ENCODE measurements at places on chromosomes 3 and 15.

DNA sequence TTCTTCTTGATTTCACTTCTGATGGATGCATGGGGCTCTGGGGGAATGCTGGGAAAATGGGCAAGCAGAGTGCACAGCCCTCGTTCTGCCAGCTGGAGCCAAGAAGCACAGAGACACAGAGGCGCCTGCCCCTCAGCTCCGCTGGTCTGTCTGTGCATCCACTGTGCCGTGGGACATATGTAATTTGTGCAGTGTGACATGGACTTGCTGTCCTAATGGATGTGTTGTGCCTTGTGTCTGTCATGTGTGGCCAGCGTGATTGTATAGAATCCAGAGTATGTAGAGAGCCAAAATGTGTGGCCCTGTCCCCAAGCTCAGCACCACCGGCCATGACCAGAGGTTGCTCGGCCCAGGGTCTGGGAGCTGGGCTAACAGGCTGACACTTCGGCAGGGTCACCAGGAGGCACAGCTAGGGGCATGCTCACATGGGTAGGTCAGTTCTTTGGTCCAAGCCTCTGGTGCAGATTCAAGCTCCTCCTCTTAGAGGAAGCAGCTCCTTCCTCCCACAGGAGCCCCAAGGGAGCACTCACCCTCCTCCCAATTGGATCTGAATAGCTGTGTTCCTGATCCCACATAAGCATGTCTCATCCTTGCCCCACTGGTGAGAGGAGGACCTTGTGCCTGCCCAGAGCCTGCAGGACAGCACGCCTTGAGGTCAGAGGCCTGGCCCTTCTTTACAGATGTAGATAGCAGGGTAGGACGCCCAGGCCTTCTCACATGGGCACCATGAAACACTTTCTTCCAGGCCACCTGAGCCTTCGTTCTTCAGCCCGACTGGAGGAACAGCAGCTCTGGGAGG, 100.8 kb upstream of the ABHD17C start:
- no peak for DNase-seq

DNA sequence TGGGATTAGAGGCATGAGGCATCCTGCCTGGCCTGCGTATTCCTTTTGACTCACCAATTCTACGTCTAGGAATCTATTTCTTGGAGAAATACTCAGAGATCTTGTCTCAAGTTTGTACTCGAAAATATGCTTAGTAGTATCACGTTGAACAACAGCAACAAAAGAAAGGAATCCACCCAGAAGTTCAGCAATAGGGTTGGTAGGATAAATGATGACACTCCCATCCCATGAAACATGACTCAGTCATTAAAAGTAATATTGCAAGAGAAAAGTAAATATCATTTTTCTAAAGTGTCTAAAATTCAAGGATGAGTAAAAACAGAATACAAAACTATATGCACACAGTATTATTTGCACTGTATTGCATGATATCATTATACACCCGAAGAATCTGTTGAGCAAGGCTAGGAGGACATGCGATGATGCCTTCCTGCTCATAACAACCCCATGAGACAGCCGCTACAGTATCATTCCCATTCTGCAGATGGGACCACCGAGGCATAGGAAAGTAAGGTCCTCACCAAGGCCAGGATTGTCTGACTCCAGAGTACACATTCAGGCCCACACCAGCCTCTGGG, 61.5 kb downstream of the SLC6A1 start:
- DNase-seq, result no peak

DNA sequence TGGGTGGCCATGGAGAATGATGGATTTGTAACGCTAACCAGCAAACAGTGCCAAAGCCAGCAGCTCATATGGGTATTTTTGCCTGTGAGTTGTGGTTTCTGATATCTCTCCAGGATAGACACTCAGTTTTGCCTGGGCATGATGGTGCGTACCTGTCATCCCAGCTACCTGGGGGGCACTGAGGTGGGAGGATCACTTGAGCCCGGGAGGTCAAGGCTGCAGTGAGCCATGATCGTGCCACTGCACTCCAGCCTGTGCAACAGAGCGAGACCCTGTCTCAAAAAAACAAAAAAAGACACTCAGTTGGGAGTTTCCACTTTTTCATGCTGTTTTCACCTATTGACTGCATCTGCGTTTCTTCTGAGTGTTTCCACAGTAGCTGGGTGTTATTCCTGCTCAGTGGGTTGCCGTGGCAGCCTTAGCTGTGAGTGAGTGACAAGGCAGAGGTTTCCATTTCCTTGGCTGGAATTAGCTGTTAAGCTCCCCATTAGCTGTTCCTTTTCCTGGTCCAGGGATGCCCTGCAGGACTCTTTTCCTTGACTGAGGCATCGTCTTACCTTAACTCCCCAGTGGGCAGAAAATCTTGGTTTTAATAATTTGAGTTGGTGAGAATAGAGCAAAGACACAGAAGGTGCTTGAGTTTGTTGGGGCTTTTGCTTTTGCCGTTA, 14.2 kb upstream of the RPP14 start:
- no peak for DNase-seq

DNA sequence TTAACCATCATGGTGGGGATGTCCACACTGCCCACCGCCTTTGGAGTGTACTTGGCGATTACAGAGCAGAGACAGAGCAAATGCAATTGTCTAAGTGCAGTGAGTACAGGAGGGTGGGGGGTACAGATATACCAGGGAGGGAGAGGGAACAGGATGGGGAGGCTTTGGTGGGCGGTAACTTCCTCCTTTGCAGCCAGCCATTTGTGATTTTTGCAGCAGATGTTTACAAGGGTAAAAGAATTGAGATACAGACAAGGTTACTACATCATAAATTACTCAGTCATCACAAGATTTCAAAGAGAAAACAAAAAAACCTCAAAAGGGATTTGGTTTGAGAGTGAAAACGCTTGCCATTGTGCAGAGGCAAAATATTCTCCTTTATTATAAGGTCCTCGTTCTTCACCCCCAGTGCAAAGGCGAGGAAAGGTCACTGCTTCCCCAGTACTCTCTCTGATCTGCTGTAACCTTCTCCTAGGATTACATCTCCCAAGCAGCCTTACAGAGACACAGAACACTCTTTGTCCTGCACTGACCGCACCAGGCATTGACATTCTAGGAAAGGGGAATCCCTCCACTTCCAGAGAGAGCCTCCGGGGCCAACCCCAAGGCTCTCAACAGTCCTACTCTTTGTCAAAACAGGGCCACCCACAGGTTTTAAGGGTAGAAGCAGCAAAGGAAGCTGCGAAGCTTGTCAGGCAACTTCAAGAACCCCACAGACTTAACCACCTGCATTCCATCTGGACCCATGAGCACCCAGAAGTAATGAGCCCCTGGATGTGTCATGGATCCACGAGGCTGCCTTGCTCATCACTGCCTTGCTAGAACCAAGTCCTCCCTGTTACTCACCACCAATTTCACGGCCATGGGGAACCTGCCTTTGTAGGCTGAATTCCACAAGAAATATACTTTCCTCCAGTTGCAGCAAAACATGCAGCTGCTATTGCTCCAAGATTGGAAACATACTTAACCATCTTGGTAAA, 117.3 kb downstream of the ADAMTS17 start:
- no peak for DNase-seq

DNA sequence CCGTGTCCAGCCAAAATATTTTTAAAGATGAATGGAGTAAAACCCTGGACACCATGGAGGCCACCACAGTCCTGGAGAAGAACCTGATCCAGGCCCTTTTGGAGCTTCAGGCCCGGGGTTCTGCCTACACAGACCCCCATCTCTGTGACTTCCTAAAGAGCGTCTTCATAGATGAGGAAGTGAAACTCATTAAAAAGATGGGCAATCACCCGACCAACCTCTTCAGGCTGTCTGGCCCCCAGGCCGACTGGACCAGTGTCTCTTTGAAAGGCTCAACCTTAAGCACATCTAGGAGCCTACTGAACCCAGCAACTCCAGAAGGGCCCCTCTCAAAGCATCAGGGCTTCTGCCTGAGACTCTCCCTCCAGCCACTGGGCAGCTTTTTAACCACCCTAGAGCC, 107.9 kb upstream of the FAM174B start:
- no peak for DNase-seq

DNA sequence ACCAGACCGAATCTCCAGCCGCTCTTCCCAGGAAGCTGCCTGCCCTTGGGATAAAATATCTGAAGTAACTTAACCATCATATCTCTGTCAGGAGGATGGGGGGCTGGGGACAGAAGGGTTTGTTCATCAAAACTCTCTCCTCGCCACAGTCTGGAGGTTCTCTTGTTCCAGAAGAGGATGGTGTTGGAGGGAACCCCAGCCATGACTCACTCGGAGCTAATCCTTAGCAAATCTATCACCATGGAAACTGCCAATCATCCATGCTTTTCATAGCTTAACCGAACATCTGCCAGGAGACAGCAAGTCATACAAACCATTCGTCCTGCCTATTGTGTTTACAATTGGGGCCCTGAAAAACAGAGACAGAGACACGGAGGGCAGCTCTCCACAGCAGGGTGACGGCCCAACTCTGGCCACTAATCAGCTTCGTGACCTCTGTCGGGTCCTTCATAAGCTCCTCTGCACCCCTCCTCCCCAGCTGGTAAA, 73.8 kb upstream of the HEG1 start:
- peak; percentile 98 for DNase-seq

Measured in MG63 (cell line).